Dermis blood vessel endothelial cell (primary cell): ENCODE measurements at places on chromosomes 16 and 17. TPM values are rescaled to one million over a fixed set of nuclear protein-coding genes. Genes with fewer than 3 reads are reported as not detected.

Gene PLA2G10
- total RNA-seq, result not detected in 2 replicates

Gene DNAI2
- not detected in 2 replicates for total RNA-seq

Gene MYH8
- not detected in 2 replicates for total RNA-seq

DNA sequence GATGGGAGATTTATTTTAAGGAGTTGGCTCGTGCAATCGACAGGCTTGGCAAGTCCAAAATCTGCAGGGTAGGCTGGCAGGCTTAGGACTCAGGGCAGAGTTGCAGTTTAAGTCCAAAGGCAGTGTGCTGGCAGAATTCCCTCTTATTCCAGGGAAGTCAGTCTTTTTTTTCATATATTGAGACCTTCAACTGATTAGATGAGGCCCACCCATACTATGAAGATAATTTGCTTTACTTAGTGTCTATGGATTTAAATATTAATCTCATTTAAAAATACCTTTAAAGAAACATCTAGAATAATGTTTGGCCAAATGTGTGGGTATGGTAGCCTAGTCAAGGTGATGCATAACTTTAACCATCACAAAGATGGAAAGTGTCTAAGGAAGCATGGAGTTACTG lies 99.8 kb downstream of the CNTNAP4 start:
- DNase-seq, result no peak

DNA sequence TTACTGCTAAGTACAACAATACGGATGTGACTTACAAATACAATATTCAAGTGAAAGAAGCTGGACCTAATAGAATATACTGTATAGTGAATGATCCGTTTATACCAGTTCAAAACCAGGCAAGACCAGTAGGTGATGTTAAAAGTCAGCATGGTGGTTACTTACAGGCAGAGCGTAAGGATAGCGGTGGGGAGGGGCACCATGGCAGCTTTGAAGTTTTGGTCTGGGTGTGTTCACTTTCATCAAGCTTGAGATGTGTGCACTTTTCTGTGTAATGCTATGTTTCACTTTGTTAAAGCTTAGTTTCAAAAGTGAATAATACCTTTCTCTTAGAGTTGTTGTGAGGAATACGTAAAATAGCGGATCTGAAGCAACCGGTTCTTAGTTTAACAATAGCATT lies 16.5 kb upstream of the SLC35G3 start:
- DNase-seq, result no peak

DNA sequence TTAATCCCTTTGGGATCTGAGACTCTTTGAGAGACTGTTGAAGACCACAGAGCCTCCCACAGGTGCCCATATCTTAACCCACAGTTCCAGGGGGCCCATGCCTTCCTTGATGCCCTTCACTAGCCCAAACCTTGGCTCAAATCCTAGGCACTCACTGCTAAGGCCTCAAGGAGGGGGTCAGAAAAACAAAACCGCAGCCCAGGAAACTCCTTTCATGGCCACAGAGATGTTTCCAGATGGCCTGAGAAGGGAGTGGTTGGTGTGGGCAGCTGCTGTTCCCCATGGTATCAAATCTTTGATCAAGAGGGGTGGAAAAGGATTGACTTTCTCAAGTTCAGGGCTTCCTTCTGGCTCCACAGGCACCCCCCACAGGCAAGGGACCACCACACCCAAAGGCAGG lies 44.7 kb downstream of the CDH1 start:
- no peak for DNase-seq
